Activated T-cell treated with anti-CD3 and anti-CD28 coated beads, Interleukin-2, amount 50 U/mL, for 4 hours (primary cell): ENCODE measurements at places on chromosomes 13 and 19. TPM values are rescaled to one million over a fixed set of nuclear protein-coding genes. Genes with fewer than 3 reads are reported as not detected.

The FUT6 gene
- not detected for total RNA-seq

The ACP5 gene
- 2.4 TPM for total RNA-seq

The TTYH1 gene
- 0.46 TPM for total RNA-seq

The C19orf18 gene
- not detected for total RNA-seq

The TUBB4A gene
- 7.8 TPM for total RNA-seq

The ZNF433 gene
- total RNA-seq = 0.16 TPM

The TRPM4 gene
- total RNA-seq = 0.38 TPM

The LRRC63 gene
- not detected for total RNA-seq

The UHRF1 gene
- total RNA-seq = 221 TPM

The CATSPERD gene
- total RNA-seq = not detected

The CACNG6 gene
- not detected for total RNA-seq
